ENCODE measurements at places on chromosomes 1 and 21.

DNA sequence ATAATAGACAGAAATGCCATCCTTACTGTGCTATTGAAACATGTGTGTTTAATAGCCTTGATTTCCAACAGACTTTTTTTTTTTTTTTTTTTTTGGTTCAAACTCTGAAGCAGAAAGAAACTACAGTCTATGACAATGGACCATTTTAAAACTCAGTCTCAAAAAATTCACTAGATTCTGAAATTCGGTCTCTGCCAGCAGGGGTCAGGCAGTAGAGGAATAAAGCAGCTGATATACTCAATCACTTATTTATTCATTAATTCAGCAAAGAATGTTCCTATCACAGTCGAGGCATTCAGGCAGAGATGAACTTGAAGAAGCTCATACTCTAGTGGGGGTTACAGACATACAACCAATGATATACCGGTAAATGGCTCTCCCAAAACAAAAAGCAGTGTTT lies 260.9 kb upstream of the DMRTA2 start:
- no peak for DNase-seq

DNA sequence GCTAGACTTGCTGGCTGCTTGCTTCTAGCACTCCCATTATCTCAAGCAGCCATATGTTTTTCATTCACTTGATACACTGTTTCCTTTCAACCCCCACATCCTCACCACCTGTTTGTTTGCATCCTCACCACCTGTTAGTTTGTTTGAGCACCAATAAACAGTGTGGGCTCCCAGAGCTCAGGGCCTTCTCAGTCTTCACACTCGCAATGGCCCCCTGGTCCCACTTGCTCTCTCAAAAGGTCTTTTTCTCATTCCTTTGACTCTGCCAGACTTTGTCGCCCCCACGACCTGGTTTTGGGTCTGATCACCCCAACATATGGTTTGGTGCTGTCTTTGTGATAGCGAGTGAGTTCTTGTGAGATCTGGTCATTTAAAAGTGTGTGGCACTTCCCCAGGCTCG lies 6.2 kb upstream of the PADI4 start:
- no peak for DNase-seq

GRCh38 chr1:77888781-77889642 lies 588 bp downstream of the NEXN start:
- peak; percentile 8 for DNase-seq

DNA sequence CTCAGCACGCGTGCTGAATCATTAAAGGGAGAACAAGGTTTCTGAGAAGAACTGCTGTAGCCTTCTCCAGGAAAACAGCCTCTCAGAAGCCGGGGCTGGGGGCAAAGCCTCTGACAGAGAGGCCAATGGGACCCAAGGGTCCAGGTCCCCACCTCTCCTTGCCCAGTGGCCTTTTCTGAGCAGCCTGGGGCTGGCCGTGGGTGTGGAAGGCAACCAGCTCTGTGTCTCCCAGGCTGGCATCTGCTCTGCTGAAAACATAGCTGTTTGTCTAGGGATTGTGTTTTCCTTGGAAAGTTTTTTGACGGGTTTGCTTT lies 261.2 kb downstream of the NPHP4 start:
- no peak for DNase-seq

DNA sequence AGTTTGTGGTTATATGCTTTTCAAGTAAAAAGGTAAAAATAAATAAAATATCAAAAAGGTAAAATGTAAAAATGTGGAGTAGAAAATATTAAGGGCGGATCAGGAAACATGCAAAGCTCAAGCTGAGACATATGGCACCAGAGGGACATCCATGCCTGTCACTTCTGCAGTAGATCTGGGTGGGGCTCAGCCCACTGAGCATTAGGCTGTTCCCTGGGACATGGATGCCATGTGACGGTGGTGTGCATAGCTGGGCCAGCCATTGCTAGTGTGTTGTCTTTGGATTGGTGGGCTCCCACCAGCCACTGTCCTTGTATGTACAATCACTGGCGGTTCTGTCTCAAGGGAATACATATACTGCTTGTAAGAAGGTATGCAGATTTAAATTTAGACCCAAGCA lies 3.0 kb downstream of the TTC13 start:
- DNase-seq = no peak

- DNase-seq = no peak
Measured at GRCh38 chr1:150536836-150537731, 12.1 kb upstream of the ADAMTSL4 start.

DNA sequence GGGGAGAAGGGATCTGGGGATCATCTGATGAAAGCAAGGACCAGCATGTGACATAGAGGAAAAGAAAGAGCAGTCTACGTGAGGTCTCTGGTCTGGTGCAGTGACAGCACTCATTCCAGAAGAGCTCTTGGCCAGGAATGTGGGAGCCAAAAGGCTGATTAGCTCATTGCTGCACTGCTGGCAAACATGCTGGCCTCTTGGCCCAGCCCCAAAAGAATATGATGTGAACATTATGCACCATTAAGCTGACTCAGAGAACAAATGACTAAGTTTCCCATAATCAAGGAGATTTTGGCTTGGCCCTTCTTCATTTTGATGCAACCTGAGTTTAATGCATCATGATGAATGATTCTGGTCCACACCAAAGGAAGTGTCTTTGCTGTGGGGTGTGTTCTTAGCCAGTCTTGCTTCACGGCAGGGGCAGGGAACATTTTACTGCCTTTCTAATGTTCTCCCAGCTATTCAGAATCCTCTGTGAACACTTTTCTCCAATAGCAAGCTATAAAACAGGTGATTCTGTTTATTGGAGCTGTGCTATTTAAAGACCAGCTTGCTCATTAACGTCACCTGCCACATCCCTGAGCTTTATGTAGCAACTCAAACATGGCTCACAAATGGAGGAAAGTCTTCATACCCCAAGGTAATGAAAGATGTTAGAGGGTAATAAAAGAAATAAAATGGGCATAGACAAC lies 55.1 kb downstream of the PCBP3 start:
- no peak for DNase-seq

- DNase-seq = no peak
Measured at GRCh38 chr21:31880816-31881215, 8.0 kb downstream of the HUNK start.

GRCh38 chr1:3125546-3126368 lies 56.8 kb downstream of the PRDM16 start:
- DNase-seq = no peak

GRCh38 chr1:25651036-25651640 lies 34.5 kb downstream of the MAN1C1 start:
- no peak for DNase-seq

DNA sequence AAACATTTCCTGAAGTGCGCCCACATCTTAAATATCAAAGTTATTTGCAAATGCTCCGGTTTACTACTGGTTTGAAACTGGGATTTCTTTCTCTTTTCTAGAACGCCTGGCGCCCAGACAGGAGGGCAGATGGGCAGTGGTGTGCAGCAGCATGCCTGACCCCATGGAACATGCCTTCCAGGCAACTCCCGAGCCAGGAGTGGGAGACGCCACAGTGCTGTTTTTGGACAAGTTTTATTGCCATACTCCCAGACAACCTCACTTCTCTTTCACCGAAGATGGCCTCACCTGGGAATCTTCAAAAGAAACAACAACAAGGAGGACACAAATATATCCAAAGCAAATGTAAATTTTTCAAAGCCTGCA lies 21.5 kb downstream of the UBE2G2 start:
- no peak for DNase-seq

Measured in activated T-cell treated with anti-CD3 and anti-CD28 coated beads for 48 hours (primary cell).